ENCODE measurements at places on chromosomes 3 and 15.
A peak's percentile ranks its signal among the peaks of the same experiment; 100 is the strongest.

DNA sequence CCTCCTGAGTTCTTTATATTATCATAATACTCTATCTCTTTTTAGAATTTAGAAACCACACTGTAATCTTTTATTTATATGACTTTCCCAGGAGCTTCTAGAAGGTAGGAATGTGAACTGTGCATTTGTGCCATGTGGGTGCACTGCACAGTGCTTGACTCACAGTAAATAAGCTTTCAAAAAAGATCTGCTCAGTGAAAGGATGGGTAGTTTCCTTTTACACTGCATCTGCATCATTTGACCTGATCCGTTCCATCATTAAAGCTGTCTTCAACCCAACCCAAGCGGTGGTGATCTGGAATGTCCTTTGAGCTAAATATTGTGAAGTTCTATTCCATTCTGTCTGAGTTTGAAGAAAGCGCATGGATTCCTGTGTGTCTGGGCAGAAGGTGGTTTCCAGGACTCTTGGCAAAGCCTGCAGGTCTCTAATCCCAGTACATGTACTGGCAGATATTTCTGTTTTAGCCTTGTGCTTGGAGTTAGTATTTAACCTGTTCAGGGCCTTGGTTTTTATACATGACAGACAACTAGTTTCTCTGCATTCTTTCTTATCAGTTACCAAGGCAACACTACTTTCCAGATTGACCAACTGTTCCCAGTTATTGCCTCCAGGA, 96.7 kb downstream of the DHX30 start:
- H3K36me3 ChIP-seq, result peaks cover 42% of the 10 kb centered on the region
- no peak for DNase-seq
- no peaks in the 10 kb centered on the region for H3K27me3 ChIP-seq
- peaks cover 17% of the 10 kb centered on the region for H3K4me1 ChIP-seq
- H3K4me3 ChIP-seq, result no peak overlapping the region

- H3K4me3 ChIP-seq, result peak overlapping the region; percentile 80
- no peak for DNase-seq
- no peaks in the 10 kb centered on the region for H3K27me3 ChIP-seq
- no peaks in the 10 kb centered on the region for H3K36me3 ChIP-seq
Measured at GRCh38 chr3:31534065-31534425, 1.3 kb downstream of the STT3B start.

GRCh38 chr3:123831420-123831819, 52.7 kb downstream of the MYLK start:
- H3K27me3 ChIP-seq, result no peaks in the 10 kb centered on the region
- H3K36me3 ChIP-seq, result peaks cover 41% of the 10 kb centered on the region
- H3K4me3 ChIP-seq, result no peak overlapping the region

GRCh38 chr3:133393691-133394474, 6.0 kb upstream of the BFSP2 start:
- H3K27ac ChIP-seq, result no peak overlapping the region
- no peaks in the 10 kb centered on the region for H3K4me1 ChIP-seq
- no peak overlapping the region for H3K4me3 ChIP-seq
- no peaks in the 10 kb centered on the region for H3K27me3 ChIP-seq
- H3K36me3 ChIP-seq, result no peaks in the 10 kb centered on the region

GRCh38 chr3:138474163-138474562, 39.7 kb downstream of the ESYT3 start:
- no peaks in the 10 kb centered on the region for H3K36me3 ChIP-seq
- no peaks in the 10 kb centered on the region for H3K4me1 ChIP-seq
- no peak overlapping the region for H3K27ac ChIP-seq

- peaks cover 11% of the 10 kb centered on the region for H3K4me1 ChIP-seq
- no peak for DNase-seq
- H3K4me3 ChIP-seq, result peak overlapping the region; percentile 72
- peak overlapping the region; percentile 92 for H3K27ac ChIP-seq
- no peaks in the 10 kb centered on the region for H3K27me3 ChIP-seq
- H3K36me3 ChIP-seq, result no peaks in the 10 kb centered on the region
Measured at GRCh38 chr3:52153389-52154096, 680 bp downstream of the POC1A start.

- no peak overlapping the region for H3K4me3 ChIP-seq
- H3K36me3 ChIP-seq, result no peaks in the 10 kb centered on the region
- H3K4me1 ChIP-seq, result no peaks in the 10 kb centered on the region
Measured at GRCh38 chr3:195059006-195059350, 212.0 kb downstream of the XXYLT1 start.

GRCh38 chr15:83380059-83380458, 67.1 kb upstream of the SH3GL3 start:
- no peaks in the 10 kb centered on the region for H3K4me1 ChIP-seq
- H3K27me3 ChIP-seq, result no peaks in the 10 kb centered on the region
- no peaks in the 10 kb centered on the region for H3K36me3 ChIP-seq
- DNase-seq, result no peak

GRCh38 chr3:177611752-177612334, 414.6 kb upstream of the TBL1XR1 start:
- no peak overlapping the region for H3K4me3 ChIP-seq
- DNase-seq, result no peak
- no peak overlapping the region for H3K27ac ChIP-seq
- H3K4me1 ChIP-seq, result no peaks in the 10 kb centered on the region

GRCh38 chr3:179668429-179668828, 15.6 kb downstream of the USP13 start:
- H3K36me3 ChIP-seq, result no peaks in the 10 kb centered on the region
- H3K27ac ChIP-seq, result no peak overlapping the region
- no peak overlapping the region for H3K4me3 ChIP-seq
- H3K4me1 ChIP-seq, result no peaks in the 10 kb centered on the region

DNA sequence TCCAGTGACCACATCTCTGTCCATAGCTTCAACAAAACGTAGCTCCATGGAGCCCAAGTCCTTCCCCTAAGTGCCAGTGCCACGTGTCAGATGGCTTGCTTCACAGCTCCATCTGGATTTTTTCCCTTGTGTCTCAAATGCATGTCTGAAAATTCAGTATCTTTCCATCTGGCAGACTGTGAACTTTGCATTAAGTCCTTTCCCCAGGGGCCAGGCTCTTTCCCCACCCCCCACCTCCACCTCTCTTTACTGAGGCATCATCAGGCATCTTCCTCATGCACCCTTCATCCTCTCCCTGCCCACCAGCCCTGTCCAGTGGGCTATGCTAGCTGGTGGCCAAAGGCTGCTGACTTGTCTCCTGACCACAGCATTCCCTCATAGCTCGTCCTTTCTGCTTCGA, 53.7 kb downstream of the PDIA5 start:
- no peak overlapping the region for H3K27ac ChIP-seq
- no peak overlapping the region for H3K4me3 ChIP-seq
- H3K36me3 ChIP-seq, result peaks cover 52% of the 10 kb centered on the region
- H3K4me1 ChIP-seq, result no peaks in the 10 kb centered on the region

DNA sequence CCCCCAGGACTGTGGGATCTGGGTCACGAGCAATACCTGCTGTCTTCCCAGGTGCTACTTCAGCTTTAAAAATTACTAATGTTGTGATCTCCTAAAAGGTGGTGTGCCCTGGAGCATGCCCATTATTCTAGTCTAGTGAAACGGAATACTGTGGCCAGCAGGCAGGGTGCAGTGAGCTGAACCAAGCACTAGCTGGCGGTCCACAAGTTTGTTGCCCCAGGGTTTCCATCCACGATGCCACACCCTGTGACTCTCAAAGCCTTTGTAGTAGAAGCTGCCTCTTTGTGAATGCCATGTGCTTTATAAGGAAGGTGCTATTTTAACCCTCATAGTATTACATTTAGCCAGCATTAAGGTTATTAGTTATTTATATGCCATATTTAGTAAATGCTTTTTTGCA, 49.1 kb downstream of the PXYLP1 start:
- H3K4me3 ChIP-seq, result no peak overlapping the region
- H3K27ac ChIP-seq, result peak overlapping the region; percentile 83
- peak; percentile 61 for DNase-seq
- no peaks in the 10 kb centered on the region for H3K36me3 ChIP-seq

- H3K4me3 ChIP-seq, result no peak overlapping the region
- no peaks in the 10 kb centered on the region for H3K27me3 ChIP-seq
- DNase-seq, result no peak
Measured at GRCh38 chr15:93065641-93066045, 23.4 kb downstream of the RGMA start.

GRCh38 chr3:187011915-187012314, 81.6 kb downstream of the ST6GAL1 start:
- no peak for DNase-seq
- H3K27ac ChIP-seq, result no peak overlapping the region
- H3K4me3 ChIP-seq, result no peak overlapping the region
- no peaks in the 10 kb centered on the region for H3K27me3 ChIP-seq

GRCh38 chr3:141707741-141708203, 30.3 kb upstream of the RNF7 start:
- no peaks in the 10 kb centered on the region for H3K36me3 ChIP-seq
- H3K4me1 ChIP-seq, result peaks cover 8% of the 10 kb centered on the region
- H3K27me3 ChIP-seq, result no peaks in the 10 kb centered on the region
- H3K4me3 ChIP-seq, result no peak overlapping the region

DNA sequence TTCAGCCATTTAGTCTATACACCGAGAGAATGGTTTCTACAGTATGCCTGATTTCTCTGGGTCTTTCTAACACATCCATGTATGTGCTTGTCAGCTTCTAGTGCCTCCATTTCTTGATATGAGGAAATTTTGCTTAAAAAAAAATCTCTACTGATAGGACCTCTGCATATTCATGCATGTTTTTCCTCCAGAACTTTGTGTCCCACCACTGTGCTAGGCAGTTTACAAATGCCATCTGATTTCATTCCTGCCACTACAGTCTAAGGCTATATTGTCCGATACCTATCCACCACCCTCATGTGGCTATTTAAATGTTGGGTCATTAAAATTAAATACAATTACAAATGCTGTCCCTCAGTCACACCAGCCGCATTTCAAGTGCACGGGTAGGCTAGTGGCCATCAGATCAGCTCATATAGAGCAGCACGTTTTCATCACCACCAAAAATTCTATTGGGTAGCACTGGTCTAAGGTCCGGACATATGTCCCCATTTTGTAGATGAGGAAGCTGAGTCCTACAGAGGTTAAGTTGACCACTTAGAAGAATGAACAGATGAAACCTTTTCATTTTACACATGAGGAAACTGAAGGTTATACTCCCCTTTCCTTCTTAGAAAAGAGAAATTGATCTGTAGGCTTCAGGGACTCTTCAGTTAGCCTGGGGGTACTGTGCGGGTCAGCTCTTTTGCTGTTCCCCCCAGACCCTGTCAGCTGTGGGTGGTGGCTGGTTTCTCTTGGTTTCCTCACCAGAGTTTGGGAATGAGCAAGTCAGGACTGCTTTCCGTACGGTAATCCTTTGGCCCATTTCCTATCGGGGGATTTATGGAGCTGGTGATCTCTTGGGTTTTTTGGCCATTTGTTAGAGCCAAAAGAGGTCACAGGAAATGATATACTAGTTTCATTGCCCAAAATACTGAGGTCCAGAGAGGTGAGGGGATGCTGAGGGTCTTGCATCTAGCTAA, 56.5 kb downstream of the SMAD3 start:
- peaks cover 73% of the 10 kb centered on the region for H3K4me1 ChIP-seq
- no peaks in the 10 kb centered on the region for H3K36me3 ChIP-seq
- no peaks in the 10 kb centered on the region for H3K27me3 ChIP-seq
- DNase-seq, result no peak

DNA sequence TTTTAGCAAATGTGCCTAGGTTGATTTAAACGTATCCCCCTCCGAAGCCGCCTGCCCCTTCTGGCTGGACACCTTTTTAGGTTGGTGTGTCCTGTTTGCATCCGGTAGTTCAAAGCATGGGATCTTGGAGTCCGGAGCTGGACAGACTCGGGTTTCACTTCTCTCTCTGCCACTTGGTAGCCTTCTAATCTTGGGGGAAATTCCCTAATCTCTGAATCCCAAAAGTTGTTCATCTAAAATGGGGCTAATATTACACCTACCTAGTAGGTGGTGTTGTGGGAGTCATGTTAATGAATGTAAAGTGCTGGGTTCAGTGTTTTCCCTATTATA, 760 bp downstream of the FANCI start:
- no peak overlapping the region for H3K27ac ChIP-seq
- H3K4me1 ChIP-seq, result peaks cover 10% of the 10 kb centered on the region
- peak overlapping the region; percentile 77 for H3K4me3 ChIP-seq
- H3K27me3 ChIP-seq, result no peaks in the 10 kb centered on the region

- no peaks in the 10 kb centered on the region for H3K36me3 ChIP-seq
- no peaks in the 10 kb centered on the region for H3K27me3 ChIP-seq
- no peaks in the 10 kb centered on the region for H3K4me1 ChIP-seq
- DNase-seq, result no peak
- no peak overlapping the region for H3K4me3 ChIP-seq
- no peak overlapping the region for H3K27ac ChIP-seq
Measured at GRCh38 chr3:84601303-84601702, 357.5 kb upstream of the CADM2 start.

- no peak for DNase-seq
- no peaks in the 10 kb centered on the region for H3K36me3 ChIP-seq
- H3K4me3 ChIP-seq, result no peak overlapping the region
- no peaks in the 10 kb centered on the region for H3K27me3 ChIP-seq
Measured at GRCh38 chr3:56825567-56826438, 24.1 kb upstream of the ARHGEF3 start.

DNA sequence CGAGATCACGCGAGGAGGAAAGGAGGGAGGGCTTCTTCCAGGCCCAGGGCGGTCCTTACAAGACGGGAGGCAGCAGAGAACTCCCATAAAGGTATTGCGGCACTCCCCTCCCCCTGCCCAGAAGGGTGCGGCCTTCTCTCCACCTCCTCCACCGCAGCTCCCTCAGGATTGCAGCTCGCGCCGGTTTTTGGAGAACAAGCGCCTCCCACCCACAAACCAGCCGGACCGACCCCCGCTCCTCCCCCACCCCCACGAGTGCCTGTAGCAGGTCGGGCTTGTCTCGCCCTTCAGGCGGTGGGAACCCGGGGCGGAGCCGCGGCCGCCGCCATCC, 1.1 kb upstream of the SETD5 start:
- H3K36me3 ChIP-seq, result peaks cover 13% of the 10 kb centered on the region
- peak overlapping the region; percentile 100 for H3K27ac ChIP-seq
- peaks cover 11% of the 10 kb centered on the region for H3K4me1 ChIP-seq
- DNase-seq, result peak; percentile 78

- DNase-seq, result no peak
- H3K4me3 ChIP-seq, result no peak overlapping the region
- H3K4me1 ChIP-seq, result no peaks in the 10 kb centered on the region
- H3K27me3 ChIP-seq, result no peaks in the 10 kb centered on the region
Measured at GRCh38 chr3:48776854-48777253, 59.8 kb upstream of the IP6K2 start.

Measured in ascending aorta (tissue), 2 donors.